ENCODE measurements at places on chromosomes 2 and 18.

GRCh38 chr2:116717832-116718231 is 1096.7 kb upstream of the DDX18 start:
- no peak for DNase-seq

DNA sequence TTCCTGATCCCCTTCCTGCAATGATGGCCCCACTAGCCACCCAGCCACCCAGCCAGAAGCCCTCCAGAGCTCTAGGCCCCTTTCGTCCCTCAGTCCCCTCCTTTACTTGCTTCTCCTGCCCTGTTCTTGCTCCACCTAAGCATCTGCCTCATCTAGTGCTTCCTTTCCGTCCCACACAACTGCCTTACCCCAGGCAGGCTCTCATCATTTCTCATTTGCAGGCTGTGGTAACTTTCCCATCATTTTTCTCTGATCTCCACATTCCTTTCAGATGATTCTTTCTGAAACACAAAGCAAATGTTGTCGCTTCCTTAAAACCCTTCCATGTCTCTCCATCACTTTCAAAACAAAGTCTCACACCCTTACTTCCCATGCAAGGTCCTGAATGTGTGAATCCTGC is 459.8 kb downstream of the METTL4 start:
- no peak for DNase-seq

- no peak for DNase-seq
These were observed 12.0 kb downstream of the ONECUT2 start for GRCh38 chr18:57447154-57447621.

DNA sequence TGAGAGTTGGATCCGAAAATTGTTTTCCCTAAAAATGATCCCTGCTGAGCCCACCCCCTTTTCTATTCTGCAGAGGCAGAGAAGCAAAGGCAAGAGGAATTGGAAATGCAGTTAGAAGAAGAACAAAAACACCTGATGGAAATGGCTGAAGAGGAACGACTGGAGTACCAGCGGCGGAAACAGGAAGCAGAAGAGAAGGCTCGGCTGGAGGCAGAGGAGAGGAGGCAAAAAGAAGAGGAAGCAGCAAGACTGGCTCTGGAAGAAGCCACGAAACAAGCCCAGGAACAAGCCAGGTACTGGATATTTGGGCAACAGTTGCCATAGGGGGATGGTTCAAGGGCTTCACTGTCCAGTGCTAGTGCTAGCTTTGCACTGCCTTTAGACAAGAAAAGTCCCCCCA is 41.7 kb downstream of the SUMO1 start:
- no peak for DNase-seq

DNA sequence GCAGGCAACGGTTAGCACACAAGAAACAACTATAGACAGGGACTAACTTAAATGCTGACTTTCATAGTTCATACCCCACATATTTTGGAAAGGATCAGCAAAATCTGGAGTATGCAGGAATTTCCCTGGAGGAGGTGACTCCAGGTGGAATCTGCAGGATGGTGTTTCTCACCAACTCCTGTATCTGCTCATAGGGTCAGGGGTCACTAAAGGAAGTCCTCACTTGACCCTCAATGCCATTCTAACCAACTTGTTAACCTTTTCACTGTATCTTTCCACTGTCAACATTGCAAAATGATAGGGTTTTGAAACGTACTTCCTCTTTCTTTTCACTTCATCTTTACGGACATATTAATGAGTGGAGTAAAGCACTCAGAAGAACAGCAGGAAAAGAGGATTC is 207.0 kb upstream of the CXCR4 start:
- DNase-seq: no peak

DNA sequence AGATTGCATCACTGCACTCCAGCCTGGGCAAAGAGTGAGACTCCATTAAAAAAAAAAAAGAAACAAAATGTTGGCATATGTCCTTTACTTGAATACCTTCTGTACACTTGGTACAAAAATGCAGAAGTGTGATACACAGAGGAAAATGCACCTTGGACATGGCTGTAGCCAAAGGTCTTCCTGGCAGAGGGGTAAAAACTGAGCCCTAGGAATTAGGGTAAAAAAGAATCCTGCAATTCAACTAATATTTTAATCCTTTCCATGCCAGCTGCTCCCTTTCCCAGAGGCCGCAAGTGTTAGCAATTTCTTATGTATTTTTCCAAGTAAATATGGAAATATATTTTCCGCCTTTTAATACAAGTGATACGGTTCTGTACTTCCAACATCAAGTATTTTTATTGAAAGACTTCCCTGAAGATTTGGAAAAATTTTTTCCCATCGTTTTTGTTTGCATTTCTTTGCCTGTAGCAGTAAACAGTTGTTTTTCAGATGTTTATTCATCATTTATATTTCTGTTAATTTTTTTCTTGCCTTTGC is 26.2 kb downstream of the KCNJ13 start:
- DNase-seq: no peak

DNA sequence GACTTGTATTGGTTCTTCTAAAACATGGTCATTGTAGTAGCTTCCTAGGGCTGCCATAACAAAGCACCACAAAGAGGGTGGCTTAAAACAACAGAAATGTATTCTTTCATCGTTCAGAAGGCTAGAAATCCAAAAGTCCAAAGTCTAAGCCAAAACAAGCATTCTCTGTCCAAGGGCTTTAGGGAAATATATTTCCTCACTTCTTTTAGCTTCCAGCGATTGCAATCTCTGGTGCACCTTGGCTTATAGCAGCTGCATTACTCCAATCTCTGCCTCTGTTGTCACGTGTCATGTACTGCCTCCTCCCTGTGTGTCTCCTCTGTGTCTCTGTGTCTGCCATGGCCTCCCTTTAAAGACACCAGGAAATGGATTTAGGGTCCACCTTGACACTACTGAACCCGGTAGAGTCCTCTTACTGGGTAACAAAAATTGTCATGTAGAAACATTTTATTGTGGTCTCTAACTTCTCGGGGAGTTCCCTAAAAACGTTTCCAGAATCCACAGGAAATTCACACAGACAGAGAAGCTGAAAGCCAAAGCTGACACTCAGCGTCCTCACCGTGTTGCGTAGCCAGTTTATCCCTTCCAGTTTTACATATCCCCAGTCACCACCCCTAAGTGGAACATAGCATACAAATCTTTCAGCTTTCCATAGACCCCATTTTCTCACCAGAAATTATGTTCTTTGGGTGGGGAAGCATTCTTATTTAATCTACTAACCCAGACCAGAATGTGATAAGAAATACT is 20.7 kb upstream of the TTN start:
- no peak for DNase-seq

GRCh38 chr2:88096708-88097107 is 29.1 kb downstream of the SMYD1 start:
- DNase-seq: no peak

DNA sequence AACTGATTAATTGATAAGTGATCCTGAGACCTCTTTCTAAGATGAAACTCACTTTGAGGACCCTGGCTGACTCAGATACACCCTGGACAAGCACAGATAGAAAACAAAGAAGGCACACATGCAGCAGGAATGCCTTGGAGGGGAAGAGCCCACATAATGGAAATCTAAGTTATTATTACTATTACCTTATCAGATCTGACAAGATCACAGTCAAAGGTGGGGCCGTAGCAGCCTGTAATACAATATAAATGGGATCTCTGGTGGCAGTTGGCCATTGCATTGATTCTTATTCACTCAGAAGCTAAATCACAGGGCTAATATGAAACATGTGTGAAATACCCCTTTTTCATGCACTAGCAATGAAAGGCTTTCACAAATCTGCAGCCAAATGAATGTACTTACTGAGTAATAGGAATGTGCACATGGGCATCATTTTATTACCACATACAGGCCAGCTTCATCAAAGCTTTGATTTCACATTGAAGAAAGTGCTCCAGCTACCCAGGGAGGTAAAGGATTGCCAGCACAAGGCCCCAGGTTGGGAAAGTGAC is 84.0 kb downstream of the ZBTB7C start:
- no peak for DNase-seq

- no peak for DNase-seq
These were observed 10.0 kb upstream of the THADA start for GRCh38 chr2:43605851-43606250.

GRCh38 chr2:19359021-19359357 is 566 bp upstream of the OSR1 start:
- DNase-seq: no peak

GRCh38 chr2:207041279-207041678 is 102.0 kb downstream of the CPO start:
- no peak for DNase-seq

DNA sequence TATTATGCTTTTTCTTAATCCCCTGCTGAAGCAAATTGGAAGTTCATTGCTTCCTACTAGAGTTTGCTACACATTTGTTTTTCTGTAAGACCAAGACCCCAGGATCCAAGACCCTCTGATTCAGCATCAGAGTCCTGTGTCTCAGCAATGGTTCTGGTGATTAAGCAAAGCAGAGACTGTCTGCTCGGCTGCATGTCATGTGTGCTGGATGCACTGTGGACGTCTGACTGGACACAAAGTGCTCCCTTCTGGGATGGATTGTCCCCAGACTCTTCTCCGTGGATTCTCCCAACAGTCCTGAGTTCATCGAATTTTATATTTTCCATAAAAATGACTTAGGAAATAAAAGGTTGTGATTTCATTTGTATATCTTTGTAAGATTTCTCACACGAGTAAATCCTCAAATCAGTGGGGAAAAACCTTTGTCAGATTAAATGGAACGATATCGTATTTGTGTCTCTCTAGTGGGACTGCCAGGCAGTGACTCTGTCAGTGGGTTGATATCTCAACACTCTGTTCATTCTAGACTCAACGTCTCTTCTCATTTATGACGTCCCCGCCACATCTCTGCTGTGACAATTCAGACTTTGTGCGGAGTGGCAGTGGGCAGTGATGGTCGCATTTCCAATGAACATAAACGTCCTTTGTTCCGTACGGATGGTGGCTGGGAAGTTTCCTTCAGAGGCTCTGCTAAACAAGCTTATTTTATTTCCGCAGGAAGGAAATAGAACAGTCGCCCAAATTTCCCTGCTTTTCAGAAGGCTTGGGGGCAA is 58.6 kb downstream of the NCAPH start:
- DNase-seq: no peak

- no peak for DNase-seq
These were observed 1407.4 kb downstream of the SUCLG1 start for GRCh38 chr2:83051538-83052170.

DNA sequence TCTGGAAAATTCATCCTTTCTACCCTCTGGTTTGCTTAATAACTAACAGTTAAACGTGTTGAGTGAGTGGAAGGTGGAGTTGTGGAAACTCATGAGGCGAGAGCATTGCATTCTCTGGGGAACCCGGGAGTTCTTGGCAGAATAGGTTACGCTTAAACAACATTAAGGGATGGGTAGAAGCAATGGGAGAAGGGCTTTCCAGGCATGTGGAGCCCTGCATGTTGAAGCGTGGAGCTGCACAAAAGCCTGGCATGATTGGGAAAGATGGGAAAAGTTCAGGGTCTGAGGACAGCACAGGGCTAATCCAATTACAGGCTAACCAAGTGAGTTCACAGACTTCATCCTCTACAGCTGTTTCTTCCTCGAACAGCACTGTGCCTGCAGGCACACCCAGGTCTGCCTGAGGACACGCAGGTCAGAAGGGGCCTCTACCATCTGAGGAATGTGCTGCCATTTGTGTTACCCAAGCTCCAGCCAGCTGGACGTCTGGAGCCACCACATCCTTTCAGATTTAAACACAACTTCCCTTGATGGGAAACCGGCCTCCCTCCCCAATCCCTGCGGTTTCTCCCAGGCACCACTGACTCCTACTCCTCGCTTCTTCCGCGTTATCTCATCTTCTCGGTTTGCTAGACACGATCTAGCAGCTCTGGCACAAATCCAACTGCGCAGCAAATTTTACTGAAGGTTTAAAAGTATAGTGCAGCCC is 164.2 kb downstream of the ANTXR1 start:
- no peak for DNase-seq

- no peak for DNase-seq
These were observed 18.8 kb downstream of the TACR1 start for GRCh38 chr2:75180476-75180875.

GRCh38 chr2:229380101-229380625 is 109.1 kb upstream of the PID1 start:
- no peak for DNase-seq

- no peak for DNase-seq
These were observed 4.2 kb downstream of the CNGA3 start for GRCh38 chr2:98350411-98350810.

DNA sequence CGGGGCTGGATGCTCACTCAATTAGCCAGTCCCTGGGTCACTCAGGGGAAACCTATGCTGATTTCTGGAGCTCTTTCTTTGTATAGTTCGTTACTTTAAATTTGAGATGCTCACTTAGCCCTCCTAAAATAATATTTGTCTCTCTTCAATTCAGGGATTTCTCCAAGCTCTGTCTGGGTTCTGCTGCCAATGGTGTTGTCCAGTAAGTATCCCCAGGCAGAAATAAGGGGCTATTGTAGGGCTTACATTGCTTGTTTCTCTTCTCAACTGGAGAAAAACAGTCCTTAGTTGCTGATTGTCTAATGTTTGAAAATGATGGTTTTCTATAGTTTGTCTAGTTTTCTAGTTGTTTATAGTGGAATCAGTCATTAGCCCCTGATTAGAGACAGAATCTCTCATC is 5.0 kb downstream of the RAB6C start:
- DNase-seq: no peak

DNA sequence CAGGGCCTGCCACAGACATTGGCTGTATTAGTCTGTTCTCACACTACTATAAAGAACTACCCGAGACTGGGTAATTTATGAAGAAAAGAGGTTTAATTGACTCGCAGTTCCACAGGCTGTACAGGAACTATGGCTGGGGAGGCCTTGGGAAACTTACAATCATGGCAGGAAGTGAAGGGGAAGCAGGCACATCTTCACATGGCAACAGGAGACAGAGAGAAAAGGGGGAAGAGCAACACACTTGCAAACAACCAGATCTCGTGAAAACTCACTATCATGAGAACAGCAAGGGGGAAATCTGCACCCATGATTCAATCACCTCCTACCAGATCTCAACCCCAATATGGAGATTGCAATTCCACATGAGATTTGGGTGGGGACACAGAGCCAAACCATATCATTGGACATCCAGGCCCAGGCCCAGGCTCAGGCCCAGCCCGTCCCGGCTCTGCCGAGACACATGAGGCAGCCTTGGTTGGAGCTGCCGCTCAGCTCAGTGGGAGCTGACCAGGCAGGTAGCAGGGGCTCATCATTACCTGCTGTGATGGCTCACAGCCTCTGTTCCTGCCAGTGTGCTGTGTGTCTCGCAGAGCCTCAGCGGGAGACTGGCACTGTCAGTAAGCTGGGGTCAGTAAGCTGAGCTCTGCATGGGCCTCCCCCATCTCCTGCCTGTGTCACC is 8.6 kb upstream of the RALB start:
- no peak for DNase-seq

- peak; percentile 50 for DNase-seq
These were observed 87.5 kb downstream of the POLR1A start for GRCh38 chr2:86017901-86018896.

DNA sequence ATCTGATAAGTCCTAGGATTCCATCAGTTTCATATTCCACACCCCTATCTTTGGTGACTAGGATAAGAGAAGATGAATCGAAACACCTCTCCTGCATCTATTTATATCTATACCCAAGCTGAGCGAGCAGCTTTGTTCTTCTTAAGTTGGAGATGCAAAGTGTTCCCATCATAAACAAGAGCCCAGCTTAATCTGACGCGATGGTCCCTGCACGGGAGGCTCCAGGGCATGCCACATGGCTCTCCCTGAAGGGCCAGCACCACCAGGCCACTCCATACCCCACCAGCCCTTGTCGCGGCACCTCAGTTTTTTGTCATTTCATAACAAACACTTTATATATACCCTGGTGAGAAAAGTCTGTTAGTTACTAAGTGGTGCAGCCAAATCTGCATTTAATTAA is 255.3 kb downstream of the L3MBTL4 start:
- no peak for DNase-seq

All from NCI-H446 treated with DMSO at 0.1 percent for 48 hours (cell line).